ENCODE measurements at places on chromosomes 2 and 18.
A peak's percentile ranks its signal among the peaks of the same experiment; 100 is the strongest.

DNA sequence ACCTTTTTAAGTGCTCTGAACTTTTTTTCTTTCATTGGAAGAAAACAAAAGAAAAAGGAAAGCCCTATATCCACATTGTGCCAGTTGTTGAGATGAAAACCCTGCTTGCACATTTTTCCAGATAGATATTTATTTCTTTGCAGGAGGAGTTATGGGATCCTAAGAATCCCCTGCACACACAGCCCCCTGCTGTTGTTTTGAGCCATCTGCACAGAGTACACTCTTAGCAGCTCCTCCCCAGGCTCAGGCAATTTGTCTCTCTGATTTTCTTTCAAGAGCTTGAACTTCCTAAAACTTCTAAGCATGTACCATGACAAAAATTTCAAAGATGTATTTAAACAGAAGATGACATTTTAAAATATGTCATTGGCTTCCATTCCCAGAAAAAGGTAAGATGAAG, 436.9 kb downstream of the METTL4 start:
- no peak for DNase-seq

DNA sequence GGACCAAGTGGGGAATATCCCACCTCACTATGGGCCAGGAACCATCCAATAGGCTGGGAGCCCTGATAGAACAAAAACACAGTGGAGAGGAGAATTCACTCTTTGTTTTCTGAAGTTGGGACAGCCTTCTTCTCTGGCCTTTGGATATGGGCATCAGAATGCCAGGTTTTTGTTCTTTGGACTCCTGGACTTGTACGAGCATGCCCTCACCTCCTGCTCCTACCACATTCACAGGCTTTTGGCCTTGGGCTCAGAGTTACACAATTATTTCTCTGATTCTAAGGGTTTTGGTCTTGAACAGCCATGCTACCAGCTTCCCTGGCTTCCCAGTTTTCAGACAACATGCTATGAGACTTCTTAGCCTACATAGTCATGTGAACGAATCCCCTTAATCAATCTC, 732.9 kb upstream of the VRK2 start:
- DNase-seq: no peak

DNA sequence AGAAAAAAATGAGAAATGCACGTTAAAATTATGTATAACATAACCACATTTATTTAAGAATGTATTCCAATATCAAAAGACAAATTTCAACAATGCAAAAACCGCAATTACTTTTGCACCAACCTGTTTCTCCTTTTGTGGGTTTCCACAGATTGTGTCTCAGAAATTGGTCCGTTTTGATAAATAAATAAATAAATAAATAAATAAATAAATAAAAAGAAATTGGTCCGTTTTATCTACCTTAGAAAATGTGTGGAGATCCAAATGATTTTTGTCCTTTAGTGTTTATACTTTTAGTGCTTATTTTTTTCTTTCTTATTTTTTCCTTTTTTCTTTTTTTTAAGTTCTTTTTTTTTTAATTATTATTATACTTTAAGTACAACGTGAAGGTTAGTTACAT, 1682.2 kb upstream of the TMEFF2 start:
- DNase-seq: no peak

DNA sequence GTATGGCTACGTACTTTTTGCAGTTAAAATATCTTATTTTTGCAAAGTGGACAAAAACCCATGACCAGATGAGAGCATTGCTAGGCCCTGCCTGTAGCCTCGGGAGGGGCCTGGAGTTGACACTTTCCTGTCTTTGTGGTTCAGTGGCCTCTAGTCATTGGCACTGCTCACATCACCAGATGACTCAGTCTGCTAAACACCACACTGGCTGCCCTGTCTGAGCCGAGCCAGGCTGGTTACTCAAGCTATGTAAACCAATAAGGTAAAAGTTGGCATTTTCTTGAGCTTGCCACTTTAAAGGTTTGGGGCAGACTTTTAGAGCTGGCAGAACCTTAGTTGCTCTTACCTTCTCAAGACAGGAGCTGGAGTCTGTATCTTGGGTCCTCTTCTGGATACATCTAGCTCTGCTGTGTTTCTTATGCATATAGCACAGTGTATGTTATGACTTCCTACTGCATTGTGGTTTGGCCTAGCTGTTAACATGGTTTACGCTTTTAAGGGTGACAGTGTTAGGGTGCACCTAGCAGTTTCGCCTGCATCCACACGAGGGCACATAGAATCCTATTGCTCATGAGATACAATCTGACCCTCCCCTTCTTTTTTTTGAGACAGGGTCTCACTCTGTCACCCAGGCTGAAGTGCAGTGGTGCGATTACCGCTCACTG, 76.4 kb downstream of the AP1S3 start:
- no peak for DNase-seq

GRCh38 chr2:8435608-8436007, 246.2 kb upstream of the ID2 start:
- no peak for DNase-seq

- no peak for DNase-seq
Observed at GRCh38 chr2:228522276-228522675, 340.8 kb upstream of the SPHKAP start.

DNA sequence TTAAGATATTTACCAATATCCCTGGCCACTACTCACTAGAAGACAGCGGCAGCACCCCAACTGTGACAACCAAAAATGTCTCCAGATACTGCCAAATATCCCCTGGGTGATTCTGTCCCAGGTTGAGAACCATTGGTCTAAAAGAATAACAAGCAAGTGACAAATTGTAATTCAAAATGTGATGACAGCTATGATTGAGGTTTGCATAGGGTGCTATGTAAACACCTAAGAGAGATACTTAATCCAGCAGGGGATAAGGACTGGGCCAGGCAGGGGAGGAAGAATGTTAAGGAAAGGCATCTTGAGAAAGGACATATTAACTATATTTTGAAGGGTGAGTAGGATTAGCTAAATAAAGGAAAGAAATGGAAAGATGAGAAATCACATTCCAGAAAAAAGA, 38.0 kb upstream of the ENOSF1 start:
- no peak for DNase-seq

- no peak for DNase-seq
Observed at GRCh38 chr2:14776216-14776615, 143.7 kb downstream of the LRATD1 start.

DNA sequence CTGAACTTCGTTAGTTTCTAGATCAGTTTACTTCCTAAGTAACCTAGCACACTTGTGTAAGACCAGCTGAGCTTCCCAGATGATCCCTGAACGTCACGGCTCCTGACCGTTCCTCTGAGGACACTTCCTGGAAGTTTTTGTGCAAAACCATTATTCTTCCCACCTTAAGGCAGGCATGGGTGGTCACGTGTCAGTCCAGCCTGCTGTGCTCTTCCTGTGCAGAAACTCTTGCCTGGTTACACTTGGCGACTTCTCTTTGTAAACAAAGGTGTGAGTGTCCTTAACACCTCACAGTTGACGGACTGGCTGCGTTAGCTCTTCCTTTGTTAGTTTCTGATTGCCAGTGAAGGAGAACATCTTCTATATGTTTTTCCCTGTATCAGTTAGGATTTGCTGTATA, 118.3 kb downstream of the SH3RF3 start:
- DNase-seq: no peak

GRCh38 chr2:239805414-239805813, 219.7 kb downstream of the NDUFA10 start:
- no peak for DNase-seq

DNA sequence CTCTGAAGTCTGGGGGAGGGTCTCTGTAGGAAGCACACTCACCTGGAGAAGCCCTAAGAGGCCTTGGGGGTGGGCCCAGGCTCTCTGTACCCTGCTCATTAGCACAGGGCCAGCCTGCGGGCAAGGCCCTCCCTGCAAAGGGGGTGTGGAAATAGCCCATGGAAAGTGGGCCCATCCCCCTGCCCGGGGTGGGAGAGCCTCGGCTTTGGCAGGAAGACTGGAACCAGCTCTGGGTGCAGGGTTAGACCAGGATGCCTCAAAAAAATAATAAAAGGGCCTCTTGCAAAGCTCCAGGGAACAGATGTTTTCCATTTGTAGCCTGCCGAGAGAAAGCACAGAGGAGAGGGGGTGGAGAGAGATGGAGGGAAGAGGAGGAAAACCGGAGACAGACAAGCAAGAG, 98.7 kb downstream of the STPG4 start:
- no peak for DNase-seq

- DNase-seq: no peak
Observed at GRCh38 chr2:158546412-158547144, 89.8 kb downstream of the PKP4 start.

DNA sequence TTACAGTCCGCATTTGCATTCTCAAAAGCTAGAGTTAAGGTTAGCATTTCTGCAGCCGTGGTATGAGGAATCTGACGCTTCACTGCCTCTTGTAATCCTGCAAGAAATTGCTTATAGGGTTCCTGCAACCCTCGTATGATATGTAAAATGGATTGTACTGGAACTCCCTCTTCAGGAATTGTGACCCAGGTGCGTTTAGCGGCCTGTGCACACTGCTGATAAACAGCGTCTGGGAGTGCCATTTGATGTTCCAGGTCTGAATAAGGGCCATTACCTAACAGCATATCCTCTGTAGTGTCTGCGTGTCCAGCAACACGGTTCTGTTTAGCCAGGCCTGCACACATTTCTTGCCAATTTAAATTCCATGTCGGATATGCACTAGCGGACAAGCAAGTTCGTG, 42.5 kb downstream of the CXCR4 start:
- no peak for DNase-seq

GRCh38 chr18:4444306-4444705, 10.8 kb downstream of the DLGAP1 start:
- no peak for DNase-seq

- DNase-seq: no peak
Observed at GRCh38 chr2:85436836-85437487, 18.4 kb downstream of the SH2D6 start.

DNA sequence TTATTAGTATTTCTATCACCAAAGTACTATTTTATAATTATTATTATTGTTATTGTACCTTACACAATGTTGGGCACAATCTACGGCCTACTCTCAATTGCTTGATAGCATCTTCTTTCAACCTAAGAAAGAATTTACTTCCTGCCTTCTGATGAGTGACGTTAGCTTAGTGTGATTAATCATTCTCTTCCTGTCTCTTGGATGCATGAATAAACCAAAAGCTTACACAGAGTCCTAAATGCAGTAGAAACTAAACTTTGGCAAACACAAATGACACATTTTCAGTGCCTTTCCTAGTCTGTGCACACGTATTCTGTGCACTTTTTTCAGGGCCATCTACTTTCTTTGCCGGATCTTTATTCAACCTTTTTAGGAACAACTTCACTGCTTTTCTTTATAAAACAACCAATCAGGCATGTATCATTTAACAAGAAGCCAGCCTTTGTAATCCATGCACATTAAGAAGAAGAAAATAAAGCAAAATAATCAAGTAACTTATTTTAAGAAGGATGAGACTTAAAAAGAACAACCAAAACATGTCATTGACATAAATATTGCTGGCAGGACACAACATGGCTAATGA, 19.1 kb downstream of the TRAK2 start:
- no peak for DNase-seq

DNA sequence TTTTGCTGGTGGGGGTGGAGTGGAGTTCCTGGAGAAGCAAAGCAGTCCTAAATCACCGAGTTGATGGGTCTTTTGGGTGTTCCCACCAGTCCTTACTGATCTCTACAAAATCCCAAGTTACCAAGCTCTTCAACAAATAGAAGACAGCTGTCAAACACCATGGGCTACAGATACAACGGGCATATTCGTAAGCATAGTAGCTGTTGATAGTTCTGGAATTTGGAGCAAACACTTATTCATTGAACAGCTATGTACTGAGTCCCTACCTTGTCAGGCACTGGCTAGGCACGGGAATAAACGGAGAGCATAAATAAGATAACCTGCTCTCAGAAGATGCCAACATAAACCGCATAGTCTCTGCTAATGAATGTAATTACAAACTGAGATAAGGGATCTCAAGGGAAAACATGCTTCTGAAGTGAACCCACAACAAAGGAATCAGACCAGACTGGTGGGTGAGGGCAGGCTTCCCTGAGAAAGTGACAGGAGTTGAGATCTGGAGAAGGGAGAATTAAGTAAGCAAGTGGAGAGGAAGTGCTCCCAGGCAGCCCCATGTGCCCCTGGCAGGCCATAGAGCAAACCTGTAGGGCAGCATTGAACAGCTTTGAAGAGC, 947 bp upstream of the ANKRD44 start:
- no peak for DNase-seq

GRCh38 chr2:128305555-128306080, 13.1 kb downstream of the HS6ST1 start:
- DNase-seq: no peak

GRCh38 chr18:23689031-23689615, at the start of gene LAMA3:
LAMA3 (plus strand) TSS chr18:23689453; CDS start chr18:23689684, 231 bp downstream.
- peak; percentile 27 for DNase-seq

DNA sequence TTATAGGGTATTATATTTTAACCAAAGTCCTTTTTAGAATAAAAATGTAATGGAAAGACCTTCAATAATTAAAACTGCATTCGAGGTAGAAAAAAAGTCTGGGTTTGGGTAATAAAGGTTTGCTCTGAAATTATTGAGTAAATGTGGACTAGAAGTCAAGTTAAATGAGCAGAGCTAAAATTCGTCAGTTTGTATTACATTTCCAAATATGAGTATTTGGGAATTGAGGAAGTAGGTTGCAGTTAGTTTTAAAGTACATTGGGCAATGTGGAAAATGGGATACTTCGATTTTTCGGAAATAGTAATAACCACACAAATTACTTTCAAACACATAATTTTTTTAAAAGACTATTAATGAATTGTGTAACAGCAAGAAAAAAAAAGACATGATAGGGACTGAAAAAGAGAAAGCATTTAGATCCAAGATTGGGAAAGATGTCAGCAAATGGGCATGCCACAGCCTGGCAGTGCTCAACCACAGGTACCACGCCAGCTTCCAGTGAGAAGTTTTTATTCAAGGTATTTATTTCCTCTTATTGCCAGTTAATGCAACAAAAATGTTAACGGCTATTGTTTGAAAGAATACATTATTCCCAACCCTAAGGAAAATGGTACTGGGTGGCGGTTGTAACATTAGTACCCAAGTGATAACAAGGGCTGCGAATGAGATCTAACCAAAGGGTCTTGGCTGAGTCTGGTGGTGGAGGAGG, 50.0 kb downstream of the TTC39C start:
- DNase-seq: no peak

- no peak for DNase-seq
Observed at GRCh38 chr18:9323750-9324445, 10.7 kb upstream of the TWSG1 start.

DNA sequence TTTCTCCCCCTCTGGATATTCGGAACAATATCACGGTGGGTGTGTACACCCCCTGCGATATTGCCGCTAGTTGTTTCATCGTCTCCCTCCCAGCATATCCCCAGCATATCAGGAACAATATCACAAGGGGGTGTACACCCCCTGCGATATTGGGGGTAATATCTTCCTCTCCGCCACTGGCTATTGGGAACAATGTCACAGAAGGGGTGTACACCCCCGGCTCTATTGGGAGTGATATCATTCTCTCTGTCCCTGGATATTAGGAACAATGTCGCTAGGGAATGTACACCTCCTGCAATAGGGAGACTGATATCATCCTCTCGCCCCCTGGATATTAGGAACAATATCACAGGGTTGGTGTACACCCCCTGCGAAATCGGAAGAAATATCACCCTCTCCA, 1932.0 kb downstream of the SUCLG1 start:
- DNase-seq: no peak

Measured in NCI-H748 treated with DMSO at 0.1 percent for 48 hours (cell line).